ENCODE measurements at places on chromosomes 3 and 15.
A peak's percentile ranks its signal among the peaks of the same experiment; 100 is the strongest.

GRCh38 chr15:28955160-28955992, 69.6 kb downstream of the APBA2 start:
- DNase-seq, result no peak

DNA sequence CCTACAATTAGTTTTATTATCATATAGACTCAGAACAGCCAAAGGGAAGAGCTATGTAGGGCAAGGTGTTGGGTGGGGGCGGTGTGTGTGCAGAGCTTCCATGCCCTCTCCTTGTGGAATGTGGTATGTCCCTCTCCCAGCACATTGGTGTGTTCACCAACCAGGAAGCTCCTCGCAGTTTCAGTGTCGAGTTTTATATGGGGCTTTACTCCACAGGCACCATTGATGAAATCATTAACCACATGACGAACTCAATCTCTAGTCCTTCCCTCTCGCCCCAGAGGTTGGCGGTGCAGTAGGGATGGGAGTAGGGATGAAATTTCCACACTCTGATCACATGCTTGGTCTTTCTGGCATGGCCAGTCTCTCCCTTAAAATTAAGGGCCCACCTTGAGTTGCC, 13.6 kb upstream of the SRP14 start:
- no peak for DNase-seq

DNA sequence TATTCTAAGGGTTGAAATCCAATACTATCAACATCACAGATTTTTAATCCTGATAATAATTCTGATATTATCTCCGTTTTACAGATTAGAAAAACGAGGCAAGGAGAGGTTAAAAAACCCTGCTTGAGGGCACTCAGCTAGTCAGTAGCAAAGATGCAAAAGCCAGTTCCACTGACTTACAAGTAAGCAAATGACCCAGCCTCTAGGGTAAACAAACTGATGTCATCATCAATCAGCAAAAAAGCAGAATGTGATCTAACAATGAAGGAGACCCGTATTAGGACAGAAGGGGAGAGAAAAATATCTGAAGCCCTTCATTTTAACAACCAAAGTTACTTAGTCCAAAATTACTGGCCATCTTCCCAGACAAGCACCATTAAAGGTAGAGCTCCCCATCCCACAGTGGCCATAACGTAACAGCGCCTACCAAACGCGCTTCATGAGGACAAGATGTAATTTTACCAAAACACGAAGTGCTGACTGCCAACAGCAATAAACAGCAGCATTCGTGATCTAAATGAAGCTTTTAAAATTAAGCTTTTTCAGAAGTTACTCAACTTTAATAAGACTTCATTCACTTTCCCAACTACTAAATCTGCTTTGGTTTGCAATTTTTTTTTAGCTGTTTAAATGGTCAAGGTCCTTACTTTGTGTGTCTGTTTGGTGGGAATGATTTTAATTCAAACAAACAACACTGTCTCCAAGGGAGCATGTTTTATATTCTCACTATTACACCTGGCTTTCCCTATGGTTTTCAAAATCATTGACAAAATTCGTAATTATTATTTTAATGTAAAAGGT, 176.6 kb downstream of the OSBPL10 start:
- no peak for DNase-seq

DNA sequence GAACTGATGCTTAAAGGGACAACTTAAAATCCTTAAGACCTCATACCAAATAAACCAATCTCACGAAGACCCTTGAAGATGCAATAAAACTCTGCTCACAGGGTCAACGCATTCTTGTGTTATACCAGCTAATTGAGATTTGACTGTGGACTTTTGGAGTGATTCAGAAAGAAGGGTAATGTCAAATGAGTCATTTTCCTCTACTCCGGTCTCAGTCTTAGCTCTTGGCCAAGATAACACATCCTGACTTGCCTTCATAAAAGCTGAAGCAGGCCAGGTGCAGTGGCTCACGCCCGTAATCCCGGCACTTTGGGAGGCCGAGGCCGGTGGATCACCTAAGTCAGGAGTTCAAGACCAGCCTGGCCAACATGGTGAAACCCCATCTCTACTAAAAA, 3.8 kb downstream of the PKM start:
- DNase-seq, result peak; percentile 89

- no peak for DNase-seq
These were observed 9.8 kb downstream of the HEG1 start for GRCh38 chr3:125045965-125046364.

GRCh38 chr15:54620916-54621315, 575.8 kb downstream of the RSL24D1 start:
- DNase-seq, result no peak

GRCh38 chr3:25849641-25850385, 59.9 kb downstream of the OXSM start:
- no peak for DNase-seq

DNA sequence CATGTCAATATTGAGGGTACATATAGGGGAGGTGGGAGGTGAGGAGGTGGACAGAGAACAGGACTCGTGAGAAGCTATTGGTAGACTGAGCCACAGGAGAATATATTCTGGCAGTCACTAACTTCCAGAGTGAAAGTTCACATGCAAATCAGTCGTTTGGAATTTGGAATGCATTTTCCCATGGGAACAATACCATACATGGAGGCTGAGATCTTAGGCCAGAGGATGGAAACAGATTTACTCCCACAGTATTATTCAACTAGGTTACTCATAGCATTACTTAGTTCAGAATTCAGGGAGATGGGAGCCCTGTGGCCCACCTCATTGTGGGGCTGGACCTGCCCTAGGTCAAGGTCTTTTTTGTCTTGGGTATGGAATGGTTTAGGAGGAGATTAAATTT, 36.4 kb upstream of the ABHD2 start:
- no peak for DNase-seq

DNA sequence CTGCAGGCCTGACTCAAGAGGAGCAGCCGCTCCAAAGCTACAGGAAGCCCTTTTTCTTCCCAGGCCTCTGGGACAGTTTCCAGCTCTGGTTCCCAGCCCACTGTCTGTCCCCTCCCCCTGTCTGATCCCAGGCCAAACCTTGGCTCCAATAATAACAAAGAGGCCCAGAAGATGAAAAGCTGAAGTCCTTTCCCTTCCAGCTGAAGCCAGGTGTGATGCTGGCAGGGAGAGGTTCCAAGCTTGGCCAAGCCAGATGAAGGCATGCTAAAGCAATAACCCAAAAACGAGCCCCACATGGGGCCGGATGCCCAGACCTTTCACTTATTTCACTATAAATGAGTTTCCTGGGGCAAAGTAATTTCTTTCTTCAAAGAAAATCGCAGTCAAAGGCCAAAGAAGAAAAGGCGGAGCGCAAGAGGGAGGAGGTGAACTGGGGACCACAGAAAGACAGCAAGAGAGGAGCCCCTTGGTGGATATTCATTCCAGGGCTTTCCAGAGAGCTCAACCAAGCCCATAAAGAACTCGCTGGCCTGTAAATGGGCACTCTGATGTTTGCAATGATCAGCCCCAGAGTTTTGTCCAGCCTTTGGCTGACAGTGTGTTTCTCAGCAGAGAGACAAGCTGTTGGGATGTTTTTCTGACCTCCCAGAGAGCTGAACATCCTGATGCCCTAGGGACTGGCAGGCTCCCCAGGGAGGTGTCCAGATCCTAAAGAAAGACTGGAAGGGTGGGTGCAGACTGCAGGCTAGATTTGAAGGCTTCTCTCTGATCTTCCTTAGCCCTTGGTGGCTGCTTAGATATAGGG, 157.6 kb downstream of the UACA start:
- no peak for DNase-seq

DNA sequence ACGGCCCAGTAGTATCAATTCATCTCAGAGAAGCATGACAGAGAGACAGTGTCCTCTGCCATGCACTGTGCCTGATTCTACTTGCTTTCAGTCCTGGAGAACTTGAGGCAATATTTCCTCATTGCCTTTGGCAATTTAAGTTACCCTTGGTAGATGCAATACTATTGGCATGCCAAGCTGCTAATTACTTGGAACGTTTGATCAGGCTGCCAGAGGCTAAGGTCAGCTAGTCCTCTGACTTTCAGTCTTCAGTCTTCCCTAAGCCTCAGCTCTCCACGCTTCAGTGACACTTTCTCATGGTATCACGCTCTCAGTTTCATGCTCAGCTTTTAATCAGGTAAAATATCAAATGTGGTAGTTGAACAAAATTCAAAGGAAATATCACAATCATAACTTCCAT, 13.1 kb upstream of the OSBPL11 start:
- no peak for DNase-seq

DNA sequence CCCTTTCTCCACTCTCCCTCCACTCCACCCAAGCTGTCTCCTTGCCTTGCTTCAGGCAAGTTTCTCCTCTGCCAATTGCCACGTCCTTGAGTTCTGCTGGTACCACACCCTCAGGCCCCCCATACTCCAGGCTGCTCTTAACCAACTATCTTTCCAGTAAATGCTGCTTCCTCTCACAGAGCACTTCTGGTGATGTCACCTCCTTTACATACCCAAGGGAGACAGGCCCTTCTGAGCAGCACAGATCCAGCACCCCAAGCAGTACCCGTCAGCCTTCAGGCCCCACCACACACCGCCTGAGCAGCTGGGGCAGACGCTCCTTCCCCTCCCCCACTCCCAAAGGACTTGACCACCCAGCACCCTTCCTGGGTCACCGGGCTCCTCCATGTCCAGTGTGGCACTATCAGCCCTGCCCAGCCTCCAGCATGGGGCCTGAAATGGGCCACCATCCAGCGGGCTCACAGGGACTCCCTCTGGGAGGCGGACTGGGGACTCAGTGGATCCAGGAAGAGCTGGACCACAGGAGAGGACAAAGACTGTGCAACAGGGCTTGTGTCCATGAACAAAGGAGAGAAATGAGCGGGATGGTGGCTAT, 50.2 kb downstream of the KLF15 start:
- no peak for DNase-seq

DNA sequence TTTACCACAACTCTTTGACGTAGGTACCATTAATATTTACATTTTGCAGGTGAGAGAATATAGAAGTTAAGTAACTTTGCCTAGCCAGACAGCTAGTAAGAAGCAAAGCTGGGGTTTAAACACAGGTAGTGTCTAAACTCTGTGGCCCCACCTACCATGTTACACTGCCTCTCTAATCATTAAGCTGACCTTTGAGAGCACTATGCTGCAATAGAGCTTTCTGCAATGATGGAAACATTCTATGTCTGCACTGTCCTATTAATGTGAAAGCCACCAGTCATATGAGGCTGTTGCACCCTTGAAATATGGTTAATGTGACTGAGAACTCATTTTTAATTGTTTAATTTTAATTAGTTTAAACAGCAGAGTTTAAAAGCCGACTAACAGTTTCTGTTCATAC, 6.3 kb upstream of the RARB start:
- no peak for DNase-seq

- DNase-seq, result no peak
These were observed 241.6 kb downstream of the ZNF621 start for GRCh38 chr3:40766396-40766795.

DNA sequence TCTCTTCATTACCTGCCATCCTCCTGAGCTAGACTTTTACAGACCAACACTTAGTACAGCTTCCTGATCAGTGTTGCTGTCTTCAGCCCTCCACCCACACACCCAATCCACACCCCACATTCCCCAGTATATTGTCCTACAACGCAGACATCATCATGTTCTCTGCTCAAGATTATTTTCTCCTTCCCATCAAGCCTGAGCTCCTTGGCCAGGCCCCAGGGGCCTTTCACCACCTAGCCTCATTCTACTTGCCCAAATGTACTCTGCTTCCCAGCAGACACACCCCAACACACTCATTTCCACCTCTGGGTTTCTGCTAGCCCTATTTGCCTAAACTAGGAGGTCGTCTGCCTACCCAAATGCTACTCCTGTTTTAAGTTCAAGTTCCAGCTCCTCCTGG, 37.0 kb downstream of the DAPK2 start:
- DNase-seq, result peak; percentile 24

GRCh38 chr3:38588995-38589937, 60.2 kb downstream of the SCN5A start:
- DNase-seq, result no peak

DNA sequence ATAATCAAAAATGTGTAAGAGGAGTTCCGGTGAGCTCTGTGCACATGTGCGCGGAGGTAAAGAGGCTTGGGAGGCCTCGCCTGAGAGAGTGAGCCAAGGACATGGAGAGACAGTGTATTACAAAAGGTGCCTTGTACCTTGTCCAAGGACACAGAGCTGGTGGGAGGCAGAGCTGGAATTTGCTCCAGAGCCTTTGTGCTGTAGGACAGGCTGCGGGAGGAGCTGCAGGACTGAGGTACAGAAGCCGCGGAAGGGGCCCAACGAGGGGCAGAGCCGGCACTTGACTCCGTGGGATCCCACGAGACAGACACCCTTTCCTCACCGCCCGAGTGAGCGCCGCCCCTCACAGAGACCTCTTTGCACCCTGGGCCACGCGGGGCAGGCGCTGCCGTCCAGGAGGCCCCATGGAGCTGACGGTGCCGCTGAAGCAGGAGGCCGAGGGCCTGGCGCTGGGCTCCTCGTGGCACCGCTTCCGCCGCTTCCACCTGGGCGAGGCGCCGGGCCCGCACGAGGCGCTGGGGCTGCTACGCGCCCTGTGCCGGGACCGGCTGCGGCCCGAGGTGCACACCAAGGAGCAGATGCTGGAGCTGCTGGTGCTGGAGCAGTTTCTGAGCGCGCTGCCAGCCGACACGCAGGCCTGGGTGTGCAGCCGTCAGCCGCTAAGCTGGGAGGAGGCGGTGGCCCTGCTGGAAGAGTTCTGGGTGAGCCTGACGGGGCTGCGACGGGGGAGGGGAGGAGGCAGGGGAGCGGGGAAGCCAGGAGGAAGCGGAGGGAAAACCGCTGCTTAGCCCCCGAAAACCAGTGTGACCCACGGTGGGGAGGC, 68.7 kb downstream of the SLTM start:
- DNase-seq, result no peak
